Hematopoietic multipotent progenitor cell treated with erythropoietin and hydrocortisone succinate and interleukin-3 and kit ligand, for 8 days (in vitro differentiated cells): ENCODE measurements at places on chromosomes 1 and 21.
A peak's percentile ranks its signal among the peaks of the same experiment; 100 is the strongest.

DNA sequence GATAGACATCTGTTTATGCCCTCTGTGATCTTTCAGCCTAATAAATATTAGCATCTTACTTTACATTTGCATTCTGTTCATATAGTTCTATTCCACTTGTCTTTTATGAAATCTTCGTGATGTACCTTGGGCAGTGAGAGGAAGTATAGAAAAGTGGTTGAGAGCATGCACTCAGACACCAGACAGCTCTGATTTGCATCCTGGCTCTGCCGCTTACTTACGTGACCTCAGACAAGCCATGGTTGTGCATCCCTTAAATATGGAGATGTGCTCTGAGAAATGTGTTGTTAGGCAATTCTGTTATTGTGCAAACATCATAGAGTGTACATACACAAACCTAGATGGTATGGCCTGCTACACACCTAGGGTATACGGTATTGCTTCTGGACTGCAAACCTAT is 22.9 kb downstream of the OVGP1 start:
- no peak for DNase-seq

GRCh38 chr1:36132029-36132428 is 7.0 kb upstream of the COL8A2 start:
- no peak for DNase-seq

DNA sequence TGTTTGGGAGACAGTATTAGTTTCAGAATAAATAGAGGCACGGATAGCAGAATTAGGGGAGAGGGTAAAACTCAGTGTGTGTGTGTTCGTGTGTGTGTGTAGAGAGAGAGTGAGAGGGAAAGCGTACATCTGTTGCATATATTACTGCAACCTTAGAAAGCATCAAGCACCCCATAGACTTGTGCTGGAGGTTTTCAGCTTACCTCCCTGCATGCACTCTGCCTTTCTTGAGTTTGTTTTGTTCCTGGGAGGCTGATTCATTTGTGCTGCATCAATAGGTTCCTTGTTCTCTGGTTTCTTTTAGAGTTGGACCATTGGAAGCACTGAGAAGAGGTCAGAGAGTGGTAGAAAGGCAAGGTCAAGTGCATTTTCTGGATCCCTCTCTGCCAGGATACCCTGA is 104.4 kb upstream of the KCNK1 start:
- DNase-seq, result no peak

- DNase-seq, result no peak
Measured at GRCh38 chr1:147162093-147162492, 10.2 kb downstream of the PRKAB2 start.

GRCh38 chr1:172833954-172834353 is 175.1 kb downstream of the FASLG start:
- DNase-seq, result no peak

- DNase-seq, result no peak
Measured at GRCh38 chr1:1235016-1235744, 3.1 kb downstream of the B3GALT6 start.

GRCh38 chr1:151238467-151238739 is 16.1 kb upstream of the PSMD4 start:
- DNase-seq, result no peak

DNA sequence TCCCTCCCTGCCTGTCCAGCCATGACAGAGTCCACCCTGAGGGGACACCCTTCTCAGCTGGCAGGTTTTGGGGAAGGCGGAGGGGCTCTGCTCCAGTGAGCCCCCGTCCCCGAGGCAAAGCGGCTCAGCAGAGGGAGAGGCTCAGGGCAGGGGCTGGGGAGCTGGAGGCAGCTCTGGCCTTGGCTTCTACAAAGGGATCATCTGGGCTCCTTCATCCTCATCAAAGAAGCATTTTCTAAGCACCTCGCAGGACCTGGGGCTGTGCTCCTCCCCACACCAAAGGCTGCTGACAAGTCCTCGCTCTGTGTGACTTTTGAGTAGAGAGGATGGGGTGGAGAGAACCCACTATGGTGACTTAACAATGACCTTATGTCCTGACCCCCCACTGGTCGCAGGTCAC is 21.0 kb upstream of the CLSTN1 start:
- no peak for DNase-seq

DNA sequence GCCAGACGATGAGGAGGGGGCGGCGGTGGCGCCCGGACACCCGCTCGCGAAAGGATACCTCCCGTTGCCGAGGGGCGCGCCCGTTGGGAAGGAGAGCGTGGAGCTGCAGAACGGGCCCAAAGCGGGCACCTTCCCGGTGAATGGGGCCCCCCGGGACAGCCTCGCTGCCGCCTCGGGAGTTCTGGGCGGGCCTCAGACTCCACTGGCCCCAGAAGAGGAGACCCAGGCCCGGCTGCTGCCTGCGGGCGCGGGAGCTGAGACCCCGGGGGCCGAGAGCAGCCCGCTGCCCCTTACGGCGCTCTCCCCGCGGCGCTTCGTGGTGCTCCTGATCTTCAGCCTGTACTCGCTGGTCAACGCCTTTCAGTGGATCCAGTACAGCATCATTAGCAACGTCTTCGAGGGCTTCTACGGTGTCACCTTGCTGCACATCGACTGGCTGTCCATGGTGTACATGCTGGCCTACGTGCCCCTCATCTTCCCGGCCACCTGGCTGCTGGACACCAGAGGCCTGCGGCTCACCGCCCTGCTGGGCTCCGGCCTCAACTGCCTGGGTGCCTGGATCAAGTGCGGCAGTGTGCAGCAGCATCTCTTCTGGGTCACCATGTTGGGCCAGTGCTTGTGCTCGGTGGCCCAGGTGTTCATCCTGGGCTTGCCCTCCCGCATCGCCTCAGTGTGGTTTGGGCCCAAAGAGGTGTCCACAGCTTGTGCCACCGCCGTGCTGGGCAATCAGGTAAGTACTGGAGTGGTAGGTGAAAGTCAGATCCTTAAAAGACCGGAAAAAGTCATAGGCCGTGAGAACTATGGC is 588 bp downstream of the FLVCR1 start:
- DNase-seq, result peak; percentile 46

DNA sequence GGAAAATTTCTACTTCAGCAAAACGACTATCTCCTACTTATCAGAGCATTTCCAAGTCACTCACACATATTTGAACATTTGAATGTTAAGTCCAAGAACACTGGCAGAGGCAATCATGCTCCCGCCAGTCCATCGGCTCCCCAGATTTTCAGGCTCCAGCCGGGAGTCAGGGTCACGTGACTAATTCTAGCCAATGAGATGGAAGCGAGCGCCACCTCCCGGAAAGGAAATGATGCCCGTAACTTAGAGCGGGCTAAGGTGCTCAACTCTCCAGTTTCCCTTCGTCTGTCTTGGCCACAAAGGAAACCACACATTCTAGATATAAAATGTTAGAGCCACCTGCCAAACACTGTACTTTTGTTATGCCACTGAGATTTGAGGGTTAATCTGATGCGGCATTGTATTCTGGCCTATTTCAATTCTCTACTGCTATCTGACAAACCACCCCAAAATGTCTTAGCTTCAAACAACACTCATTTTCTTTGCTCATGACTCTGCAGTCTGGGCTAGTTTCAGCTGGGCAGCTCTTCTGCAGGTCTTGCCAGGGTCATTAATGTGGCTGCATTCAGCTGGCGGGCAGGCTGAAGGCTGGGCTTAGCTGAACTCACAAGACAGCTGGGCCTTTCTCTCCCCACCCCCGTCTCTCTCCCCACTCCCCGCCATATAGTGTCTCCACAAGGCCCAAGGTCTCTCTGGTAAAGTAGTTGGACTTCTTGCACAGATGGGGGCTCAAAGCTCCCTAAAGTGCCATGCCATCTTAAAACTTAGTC is 16.5 kb upstream of the LHX4 start:
- DNase-seq, result peak; percentile 27

DNA sequence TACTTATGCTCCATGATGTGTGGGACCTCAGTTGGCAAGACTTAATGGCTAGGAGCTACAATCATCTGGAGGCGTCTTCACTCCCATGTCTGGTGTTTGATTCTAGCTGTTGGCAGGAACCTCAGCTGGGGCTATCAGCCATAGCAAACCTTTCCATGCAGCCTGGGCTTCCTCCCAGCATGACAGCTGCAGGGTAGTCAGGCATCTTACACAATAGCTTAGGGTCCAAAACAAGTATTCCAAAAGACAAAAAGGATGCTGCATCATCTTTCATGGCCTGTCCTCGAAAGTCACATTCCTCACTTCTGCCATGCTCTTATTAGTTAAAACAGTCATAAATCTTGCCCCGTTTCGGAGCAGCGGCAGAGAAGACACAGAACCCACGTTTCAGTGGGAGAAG is 90.9 kb downstream of the LRRC8C start:
- no peak for DNase-seq

DNA sequence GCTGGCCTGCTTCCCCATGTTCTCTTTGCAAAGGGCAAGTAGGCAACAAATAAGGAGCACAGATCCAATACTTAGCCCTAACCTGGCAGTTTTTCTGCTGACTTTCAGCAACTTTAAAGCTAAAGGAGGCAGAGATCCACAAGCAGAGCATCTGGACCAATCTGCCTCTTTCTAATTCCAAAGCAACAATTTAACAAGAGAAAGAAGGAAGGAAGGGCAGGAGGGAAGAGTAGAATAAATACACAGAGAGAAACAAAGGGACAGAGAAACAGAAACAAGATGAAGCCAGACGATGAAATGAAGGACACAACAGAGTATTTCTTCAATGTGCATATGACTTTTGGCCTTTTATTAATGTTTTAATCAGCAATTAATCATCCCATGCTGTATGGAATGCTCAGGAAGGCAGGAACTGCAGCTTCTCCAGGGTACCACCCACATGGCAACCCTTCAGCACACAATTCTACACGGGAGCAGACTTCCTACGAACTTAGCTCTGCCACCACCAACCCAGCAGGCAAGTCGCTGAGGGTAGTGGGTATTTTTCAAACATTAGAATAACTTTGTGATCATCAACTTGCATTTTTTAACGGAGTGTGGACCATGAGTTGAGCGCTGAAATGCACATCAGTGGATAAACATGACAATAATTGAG is 15.3 kb downstream of the CLCC1 start:
- no peak for DNase-seq

DNA sequence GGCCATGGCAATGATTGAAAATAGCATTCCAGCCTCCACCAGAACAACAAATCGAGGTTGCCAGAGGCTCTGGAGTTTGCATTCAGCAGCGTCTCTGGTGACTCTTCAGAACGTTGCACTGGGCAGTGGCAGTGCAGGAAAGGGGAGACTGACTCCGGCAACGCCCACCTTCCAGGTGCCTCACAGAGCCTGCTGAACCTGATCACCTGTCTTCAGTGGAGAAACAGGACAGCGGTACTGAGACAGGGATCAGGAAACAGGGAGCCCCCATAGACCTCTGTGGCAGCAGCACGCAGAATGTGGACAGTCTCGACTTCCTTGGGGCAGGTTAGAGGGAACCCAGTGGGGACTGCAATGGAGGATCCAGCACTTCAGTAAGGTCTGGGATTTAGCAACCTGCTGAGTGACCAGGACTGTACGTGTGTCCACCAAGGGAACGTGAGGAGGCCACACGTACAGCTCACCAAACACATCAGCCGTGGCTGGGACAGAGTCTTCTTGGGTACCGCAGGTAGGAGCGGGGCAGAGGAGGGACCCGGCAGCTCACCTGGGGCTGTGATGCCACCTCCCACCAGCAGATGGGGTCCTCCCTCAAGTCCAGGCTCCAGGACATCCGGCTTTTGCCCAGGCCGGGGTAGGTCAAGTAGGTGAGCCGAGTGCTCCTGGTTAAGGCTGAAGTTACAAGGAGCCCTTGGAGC is 128.6 kb downstream of the PRDM2 start:
- peak; percentile 25 for DNase-seq

GRCh38 chr1:230715510-230715909 is 1.6 kb upstream of the AGT start:
- no peak for DNase-seq

DNA sequence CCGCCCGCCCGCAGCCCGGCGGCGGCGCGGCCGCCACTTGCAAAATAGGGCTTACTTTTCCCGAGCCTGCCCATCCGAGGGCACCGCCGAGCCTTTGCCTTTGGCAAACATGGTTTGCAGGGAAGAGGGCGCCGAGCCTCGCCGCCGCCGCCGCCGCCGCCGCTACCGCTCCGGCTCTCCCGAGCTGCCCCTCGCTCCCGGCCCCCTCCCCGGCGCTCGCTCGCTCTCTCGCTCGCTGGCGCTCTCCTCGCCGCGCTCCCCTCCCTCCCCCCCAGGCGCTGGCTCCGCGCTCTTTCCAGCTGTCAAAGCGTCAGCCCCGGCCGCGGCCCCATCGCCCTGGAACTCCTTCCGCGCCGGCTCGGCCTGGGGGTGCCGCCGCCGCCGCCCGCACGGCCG is 298 bp downstream of the SSBP3 start:
- no peak for DNase-seq

- no peak for DNase-seq
Measured at GRCh38 chr1:78419309-78419708, 71.5 kb upstream of the PTGFR start.

DNA sequence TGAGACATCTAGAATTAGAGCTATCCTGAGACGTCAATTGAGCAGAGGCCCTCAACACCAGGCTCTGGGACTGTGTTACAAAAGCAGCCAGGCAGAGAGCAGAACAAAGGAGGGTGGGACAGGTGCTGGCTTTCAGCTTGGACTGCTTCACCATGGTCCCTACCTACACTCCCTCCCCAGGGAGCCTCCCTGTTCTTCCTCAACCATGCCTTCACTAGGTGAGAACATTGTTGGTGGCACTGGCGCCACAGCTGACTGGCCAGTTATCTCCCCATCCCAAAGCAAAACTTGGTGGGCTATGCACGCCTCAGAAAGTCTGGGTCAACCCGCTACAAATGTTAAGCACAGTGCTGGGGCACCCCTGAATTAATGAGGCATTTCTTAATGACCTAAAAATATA is 87.8 kb downstream of the NMNAT2 start:
- DNase-seq, result no peak

- DNase-seq, result no peak
Measured at GRCh38 chr1:8094481-8095241, 68.6 kb upstream of the ERRFI1 start.

DNA sequence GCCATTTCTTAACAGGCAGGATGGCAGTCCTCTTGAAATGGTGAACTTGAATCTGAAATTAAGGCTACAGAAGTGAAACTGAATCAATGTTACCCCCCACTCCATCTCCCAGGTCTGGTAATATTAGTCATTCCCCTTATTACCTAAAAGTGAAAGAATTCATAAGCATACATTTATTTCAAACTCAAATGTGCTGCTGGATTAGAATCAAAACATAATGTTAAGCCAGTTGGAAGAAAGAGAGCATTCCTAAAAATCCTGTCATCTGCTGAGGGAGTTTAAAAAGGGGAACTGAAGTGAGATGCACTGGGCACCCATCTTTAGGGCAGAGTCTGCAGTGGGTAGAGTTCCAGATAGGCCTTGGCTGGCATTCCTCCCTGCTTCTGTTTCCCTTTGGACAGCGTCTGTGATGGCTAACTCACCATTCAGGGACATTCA is 17.4 kb downstream of the KIAA0319L start:
- no peak for DNase-seq

DNA sequence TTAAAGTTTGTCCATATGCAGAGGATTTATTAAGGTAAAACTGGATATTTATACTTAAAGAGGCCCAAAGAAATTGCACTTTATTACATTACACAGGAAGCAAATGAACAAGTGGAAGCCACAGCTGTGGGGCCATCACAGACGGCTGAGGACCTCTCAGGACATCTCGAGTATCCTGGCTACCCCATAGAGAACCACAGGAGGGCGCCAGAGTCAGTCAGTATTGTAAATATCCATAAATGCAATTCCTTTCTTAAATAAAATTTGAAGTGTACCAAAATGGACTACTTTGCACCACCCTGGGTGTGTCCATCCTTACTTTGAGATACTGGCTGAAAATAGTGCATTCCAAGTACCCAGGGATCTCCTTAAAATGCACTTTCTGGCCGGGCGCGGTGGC is 257.2 kb downstream of the MRPL39 start:
- DNase-seq, result peak; percentile 5
